ENCODE measurements at places on chromosomes 2 and 18. TPM values are rescaled to one million over a fixed set of nuclear protein-coding genes. Genes with fewer than 3 reads are reported as not detected.

UGT1A8 gene
- not detected for total RNA-seq

FEV gene
- total RNA-seq: not detected

ALPG gene
- total RNA-seq: not detected

INHBB gene
- total RNA-seq: 0.87 TPM

SCG2 gene
- 0.06 TPM for total RNA-seq

ITGA6 gene
- total RNA-seq: 87.0 TPM

DNA sequence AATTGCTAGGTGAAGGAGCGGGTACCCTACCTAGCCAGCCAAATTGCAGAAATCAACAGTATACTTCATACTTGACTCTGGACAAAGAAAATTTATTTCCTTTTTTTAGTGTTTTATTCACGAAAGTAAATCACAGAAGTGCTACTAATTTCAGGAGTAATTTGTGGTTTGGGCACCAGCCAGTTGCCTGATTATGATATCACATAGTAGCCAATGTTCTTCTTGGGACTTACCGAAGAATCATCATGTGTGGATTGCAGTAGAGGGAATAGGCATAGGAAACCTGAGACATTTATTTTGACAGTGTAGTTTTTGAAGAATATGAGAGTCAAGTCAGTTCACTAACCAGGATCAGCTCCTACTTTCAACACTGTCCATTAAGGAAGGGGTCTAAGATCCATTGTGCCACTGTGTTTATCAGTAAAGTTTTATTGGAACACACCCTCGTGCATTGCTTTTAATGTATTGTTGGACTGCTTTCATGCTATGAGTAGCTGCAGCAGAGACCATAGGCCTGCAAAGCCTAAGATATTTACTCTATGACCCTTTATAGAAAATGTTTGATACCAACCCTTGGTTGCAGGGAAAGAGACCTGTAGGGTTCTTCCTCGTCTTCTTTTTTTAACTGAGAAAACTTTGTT lies 32.1 kb downstream of the TNFRSF11A start:
- no peak for DNase-seq

DNA sequence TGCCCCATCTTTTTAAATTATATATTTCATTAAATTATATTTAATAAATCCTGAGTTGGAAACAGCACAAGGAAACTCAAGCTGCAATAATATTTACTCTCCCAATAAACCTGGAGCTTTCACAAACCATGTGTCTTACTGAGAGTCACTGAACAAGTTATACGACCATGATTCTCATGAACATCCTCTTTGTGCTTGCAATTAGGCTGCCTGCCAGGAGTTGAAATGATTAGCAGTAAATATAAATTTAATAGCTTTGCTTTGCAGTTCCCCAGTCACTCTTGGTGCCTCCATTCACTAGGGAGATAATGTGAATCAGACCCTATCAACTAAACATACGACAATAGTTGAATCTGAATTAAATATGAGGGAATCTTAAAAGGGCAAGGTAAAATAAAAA lies 905.1 kb downstream of the NRXN1 start:
- DNase-seq: no peak

- DNase-seq: no peak
Observed at GRCh38 chr2:39666491-39667101, 879 bp downstream of the TMEM178A start.

DNA sequence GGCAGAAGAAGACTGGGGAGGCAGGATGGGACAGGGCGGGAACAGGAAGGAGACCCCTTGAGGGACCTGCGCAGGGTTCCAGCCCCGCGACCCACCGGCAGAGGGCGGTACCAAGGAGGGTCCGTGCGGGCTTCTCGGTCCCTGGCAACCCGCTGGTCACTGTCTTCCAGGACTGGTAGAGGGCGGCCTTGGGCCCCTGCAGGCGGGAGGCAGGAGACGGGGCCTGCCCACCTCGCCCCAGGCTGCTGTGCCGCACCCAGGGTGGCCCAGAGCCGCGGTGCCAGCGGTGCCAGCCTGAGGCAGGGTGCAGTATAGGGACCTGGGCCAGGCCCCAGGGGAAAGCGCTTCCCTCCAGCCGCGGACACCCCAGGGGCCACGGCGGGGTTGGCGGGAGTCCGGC lies 34.5 kb downstream of the NEURL3 start:
- DNase-seq: no peak

GRCh38 chr18:12851716-12852115 lies 32.3 kb downstream of the PTPN2 start:
- no peak for DNase-seq

- DNase-seq: no peak
Observed at GRCh38 chr2:192139813-192140212, 54.9 kb downstream of the TMEFF2 start.

GRCh38 chr2:128591861-128592822 lies 273.5 kb upstream of the HS6ST1 start:
- DNase-seq: no peak

- DNase-seq: no peak
Observed at GRCh38 chr2:111986116-111986900, 68.8 kb upstream of the TMEM87B start.

DNA sequence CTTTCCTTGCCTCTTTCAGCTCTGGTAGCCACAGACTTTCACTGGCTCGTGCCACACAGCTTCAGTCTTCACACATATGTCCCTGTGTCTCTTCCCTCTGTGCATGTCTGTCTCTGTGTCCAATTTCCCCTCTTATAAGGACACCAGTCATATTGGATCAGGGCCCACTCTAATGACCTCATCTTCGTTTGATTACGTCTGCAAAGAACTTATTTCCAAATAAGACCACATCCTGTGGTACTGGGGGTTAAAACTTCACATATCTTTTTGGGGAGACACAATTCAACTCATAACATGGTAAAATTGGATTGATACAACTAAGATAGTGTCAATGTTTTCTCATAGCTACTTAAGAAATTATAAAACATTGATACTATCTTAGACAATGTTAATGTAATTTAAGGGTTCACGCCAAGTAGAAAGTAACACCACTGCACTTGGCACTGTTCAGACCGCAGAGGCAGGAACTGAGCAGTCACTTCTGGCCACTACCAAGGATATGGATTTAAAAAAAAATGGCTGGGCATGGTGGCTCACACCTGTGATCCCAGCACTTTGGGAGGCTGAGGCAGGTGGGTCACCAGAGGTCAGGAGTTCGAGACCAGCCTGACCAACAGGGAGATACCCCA lies 119.6 kb upstream of the EPAS1 start:
- no peak for DNase-seq

Measured in epithelial cell of proximal tubule (primary cell).